ENCODE measurements at places on chromosomes 5 and 9.

GRCh38 chr9:70494221-70494620, 79.8 kb upstream of the KLF9 start:
- DNase-seq: no peak

DNA sequence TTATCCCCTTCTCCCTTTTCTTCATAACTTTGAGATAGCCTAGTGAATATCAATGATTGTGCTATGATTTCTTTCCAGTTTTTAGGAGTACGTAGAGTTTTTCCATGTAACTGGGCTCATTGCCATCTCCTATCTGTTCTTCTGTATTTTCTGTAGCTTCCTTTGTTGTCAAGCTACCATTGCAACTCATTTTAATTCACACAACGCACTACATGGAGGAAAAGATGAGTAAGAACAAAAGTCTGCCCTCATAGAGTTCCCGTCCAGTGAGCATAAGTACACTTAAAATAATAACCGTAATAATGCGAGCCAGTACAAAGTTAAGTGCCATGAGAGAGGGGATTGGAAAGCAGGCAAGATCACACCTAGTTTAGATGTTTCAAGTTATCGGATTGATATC, 177.7 kb downstream of the PAM start:
- DNase-seq: no peak

DNA sequence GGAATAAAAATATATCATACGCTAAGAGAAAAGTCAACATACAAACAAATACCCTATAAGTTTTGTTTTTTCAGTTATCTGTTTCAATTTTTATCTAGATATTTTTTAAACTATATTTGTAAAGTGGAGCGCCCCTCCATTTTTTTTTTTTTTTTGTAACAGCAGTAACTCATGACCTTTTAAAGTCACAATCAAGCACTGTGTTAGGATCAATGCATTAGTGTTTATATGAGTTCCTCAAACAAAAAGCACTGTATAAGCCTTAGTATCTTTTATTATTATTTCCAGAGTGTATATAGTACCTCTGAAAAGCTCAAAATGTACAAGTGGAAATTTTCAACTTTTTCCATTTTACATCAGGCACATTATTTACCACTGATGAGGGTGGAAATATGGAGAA, 20.6 kb downstream of the PFDN1 start:
- DNase-seq: no peak

GRCh38 chr5:118597543-118597942, 390.8 kb downstream of the DTWD2 start:
- no peak for DNase-seq

DNA sequence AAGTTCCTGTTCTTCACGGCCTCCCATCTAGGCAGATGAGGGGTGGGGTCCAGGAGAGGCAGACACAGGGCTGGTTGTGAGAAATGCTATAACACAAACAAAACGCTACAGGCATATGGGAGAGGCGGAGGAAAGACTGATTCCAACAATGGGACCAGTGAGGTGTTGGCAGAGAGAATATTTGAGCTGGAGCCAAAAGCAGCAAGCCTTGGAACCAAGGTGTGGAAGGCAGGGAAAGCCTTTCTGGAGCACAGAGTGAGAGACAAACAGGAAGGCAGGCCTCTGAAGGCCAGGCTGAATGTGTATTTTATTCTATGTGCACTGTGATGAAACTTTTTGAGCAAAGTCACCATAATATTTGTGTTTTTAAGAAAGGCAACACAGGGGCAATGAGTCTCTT, 2.9 kb downstream of the ATPSCKMT start:
- DNase-seq: no peak

DNA sequence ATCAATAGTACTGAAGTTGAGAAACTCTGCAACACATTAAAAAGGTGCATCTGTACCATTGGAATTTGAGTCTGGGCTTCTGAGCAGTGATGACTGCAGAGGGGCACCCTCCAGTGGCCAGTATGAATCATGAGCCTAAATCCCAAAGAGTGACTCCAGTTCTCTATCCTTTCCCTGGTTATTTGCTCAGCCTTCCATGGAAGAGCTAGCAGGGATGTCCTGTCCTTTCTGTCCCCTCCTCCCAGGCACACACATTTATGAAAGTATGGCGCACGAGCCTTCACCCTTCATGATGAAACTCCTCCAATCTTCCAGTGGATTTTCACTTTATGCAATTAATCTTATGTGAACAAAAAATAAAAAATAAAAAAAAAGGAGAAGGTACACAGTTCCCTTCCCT, 81.0 kb downstream of the ESM1 start:
- DNase-seq: peak; percentile 68

DNA sequence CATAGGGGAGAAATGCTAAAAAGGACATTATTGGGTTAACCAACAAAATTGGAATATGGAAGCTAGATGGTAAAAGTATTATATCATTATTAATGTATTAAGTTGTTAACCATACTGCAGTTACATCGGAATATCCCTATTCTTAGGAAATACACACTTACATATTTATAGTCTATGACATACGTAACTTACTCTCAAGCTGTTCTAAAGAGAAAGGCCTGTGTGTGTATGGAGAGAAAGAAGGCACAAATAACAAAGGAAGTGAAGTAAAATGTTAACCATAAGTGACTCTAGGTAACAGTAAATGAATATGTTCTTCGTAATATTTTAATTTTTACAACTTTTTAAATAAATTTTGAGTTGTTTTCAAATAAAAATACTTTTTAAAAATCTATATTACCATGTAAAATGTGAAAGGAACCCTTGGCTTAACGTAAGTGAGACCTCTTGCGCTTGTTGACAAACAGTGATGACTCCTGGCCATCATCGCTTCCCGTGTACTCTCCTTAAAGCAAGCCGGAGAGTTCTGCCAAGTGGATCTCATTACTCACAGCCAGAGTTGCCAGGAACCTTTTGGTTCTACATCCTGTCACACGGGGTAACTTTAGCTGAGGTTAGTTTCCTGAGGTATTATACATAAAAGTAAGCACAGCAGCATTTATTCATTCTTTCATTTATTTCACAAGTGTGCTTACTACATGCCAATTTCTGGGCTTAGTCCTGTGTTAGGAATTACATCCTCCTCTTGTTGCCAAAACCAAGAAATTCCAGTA, 165.4 kb downstream of the EPB41L4A start:
- DNase-seq: no peak

- no peak for DNase-seq
Measured at GRCh38 chr9:13020146-13021040, 245.6 kb downstream of the LURAP1L start.

DNA sequence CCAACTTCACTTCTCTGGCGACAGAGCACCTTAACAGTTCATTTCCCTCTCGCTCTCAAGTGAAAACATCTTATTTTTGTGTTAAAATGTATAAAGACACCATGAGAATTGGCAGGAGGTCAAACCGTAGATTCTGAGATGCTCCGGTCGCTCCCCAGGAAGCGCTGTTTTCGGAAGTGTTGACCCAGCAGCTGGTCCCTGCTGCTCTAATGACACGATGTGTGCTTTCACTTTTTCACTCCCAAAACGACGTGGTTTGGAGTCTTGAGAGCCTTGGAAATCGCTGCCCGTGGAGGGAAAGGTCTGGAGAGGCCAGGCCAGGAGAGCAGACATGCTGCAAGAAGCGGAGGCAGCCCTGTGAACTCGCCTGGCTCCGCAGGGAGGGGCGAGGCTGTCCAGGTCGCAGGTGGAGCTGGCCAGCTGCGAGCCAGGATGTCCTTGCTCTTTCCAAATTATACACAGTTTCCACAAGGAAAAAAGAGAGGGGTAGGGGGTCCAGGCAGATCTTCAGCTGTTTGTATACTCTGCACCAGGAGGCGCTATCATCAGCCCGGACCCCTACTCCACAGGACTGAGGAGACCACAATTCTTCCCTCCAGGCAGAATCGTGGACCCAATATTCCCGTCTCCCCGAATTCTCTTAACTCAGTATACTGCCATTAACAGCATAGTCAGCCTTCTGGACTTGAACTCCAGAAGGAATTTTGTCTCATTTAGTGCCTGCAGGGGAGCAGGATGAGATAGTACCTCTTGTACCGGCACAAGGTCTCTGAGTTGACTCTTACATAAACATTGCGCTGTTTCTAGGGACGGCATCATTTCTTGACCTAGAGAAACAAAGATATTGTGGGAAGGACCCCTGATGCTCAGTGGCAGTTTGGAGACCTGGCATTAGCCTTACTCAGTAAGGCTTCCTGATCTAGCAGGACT, 248.6 kb upstream of the ANKRD55 start:
- DNase-seq: peak; percentile 55

DNA sequence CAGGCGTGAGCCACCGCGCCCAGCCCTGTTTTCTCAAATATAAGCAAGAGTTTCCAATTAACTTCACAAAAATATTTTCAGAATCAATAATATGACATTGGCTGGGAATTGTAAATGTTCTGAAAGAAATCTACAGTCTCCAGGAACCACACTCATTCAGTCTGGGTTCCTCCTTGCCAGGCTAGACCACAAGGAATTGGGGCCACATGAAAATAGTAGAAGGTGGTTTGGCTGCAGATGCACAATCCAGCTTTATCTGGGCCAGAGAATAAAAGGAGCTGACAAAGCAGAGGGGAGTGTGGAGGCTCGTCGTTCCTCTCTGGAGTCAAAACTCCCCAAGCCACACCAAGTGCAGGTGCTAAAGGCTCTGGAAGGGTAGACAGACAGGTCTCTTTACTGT, 92.0 kb upstream of the OSMR start:
- DNase-seq: no peak

GRCh38 chr5:11394933-11395332, 509.3 kb downstream of the CTNND2 start:
- no peak for DNase-seq

GRCh38 chr5:54173251-54173650, 137.1 kb downstream of the ARL15 start:
- peak; percentile 19 for DNase-seq

- peak; percentile 30 for DNase-seq
Measured at GRCh38 chr5:149129181-149129580, 12.1 kb upstream of the ABLIM3 start.

DNA sequence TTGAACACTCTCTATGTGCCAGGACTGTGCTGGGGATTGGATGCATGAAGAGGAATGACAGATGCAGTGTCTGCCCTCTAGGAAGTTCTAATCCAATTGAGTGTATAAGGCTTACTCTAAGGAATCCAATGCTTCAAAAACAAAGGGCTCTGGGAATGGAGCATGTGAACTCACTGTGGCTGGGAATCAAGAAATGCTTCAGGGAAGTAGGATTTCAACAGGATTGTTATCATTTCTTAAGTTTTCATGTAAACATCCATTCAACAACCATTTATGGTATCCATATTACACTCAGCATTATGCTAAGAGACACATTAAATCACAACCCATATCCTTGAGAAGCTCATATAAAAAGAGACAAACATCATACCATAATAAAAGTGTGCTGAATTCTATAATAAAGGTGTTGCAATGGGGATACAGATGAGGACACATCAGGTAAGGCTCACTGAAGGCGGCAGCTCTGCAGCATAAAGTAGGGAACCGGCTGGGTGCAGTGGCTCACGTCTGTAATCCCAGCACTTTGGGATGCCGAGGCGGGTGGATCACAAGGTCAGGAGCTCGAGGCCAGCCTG, 11.3 kb downstream of the SIL1 start:
- no peak for DNase-seq

- DNase-seq: peak; percentile 77
Measured at GRCh38 chr9:101462558-101462957, 27.0 kb upstream of the ALDOB start.

- DNase-seq: peak; percentile 26
Measured at GRCh38 chr9:83012922-83013838, 49.8 kb downstream of the RASEF start.

GRCh38 chr5:122492675-122493074, 180.6 kb downstream of the SNCAIP start:
- no peak for DNase-seq

- DNase-seq: no peak
Measured at GRCh38 chr9:92188969-92189781, 74.0 kb upstream of the SPTLC1 start.

GRCh38 chr9:133563291-133563796, 28.8 kb downstream of the ADAMTSL2 start:
- DNase-seq: no peak

- DNase-seq: no peak
Measured at GRCh38 chr5:114977979-114978573, 191.6 kb downstream of the TRIM36 start.

DNA sequence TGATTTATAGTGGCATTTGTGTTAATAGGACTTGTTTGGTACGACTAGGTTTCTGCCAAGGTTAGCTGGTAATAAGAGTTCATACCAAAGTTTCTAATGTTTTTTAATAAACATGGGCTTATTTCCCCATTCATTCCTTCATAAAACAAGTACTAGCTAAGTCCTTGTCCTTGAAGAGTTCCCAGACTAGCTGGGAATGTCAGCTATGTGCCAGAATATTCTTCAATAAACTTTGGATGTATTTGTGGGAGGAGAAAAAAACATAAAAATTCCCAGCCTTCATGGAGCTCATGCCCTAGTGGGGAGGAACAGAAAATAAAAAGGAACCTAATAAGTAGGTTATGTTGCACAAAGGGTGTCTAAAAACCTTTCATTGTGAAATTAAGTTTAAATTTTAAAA, 176.9 kb downstream of the DENND1A start:
- DNase-seq: no peak

- DNase-seq: no peak
Measured at GRCh38 chr9:111922324-111923013, 25.9 kb downstream of the UGCG start.

GRCh38 chr5:26940994-26941393, 97.4 kb downstream of the CDH9 start:
- no peak for DNase-seq

DNA sequence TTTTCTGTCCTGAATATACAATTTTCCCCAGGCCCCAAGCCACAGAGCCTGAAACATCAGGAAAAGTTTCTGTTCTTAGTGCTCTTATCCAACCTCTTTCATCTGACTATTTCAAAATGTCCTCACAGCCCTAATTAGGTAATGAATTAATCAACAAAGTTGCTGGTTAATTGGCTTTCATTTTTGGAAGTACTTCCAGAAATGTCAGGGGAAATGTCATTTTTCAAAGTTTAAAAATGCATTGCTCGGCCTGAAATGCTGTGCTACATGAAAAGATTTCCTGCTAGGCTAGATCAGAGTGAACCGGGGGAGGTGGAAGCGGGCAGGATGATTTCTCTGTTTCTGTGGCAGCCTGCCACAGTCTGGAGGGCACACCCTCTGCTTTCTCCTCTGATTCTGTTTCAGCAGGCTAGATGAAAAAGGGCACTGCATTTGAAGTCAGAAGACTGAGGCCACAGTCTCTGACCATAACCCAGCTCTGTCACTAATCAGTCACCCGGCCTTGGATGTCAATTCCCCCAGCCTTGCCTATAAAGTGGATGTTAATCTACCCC, 55.9 kb upstream of the BARX1 start:
- no peak for DNase-seq

Measured in EL (cell line).